MCF 10A (cell line): ENCODE measurements at places on chromosomes 6 and 20. TPM values are rescaled to one million over a fixed set of nuclear protein-coding genes. Genes with fewer than 3 reads are reported as not detected.

Gene GABRR1
- not detected in 2 replicates for total RNA-seq

Gene PACSIN1
- not detected in 2 replicates for total RNA-seq

Gene PAX1
- total RNA-seq, result not detected in 2 replicates

Gene GATA5
- total RNA-seq, result not detected in 2 replicates

Gene GJA10
- total RNA-seq, result not detected in 2 replicates

Gene CPNE1
- 161 and 194 TPM in 2 replicates for total RNA-seq

Gene NRSN2
- 8.2 and 8.4 TPM in 2 replicates for total RNA-seq

Gene BPI
- total RNA-seq, result not detected in 2 replicates

Gene NFS1
- 27.6 and 28.6 TPM in 2 replicates for total RNA-seq

Gene SIRPB2
- total RNA-seq, result 1.3 and 1.8 TPM in 2 replicates

GRCh38 chr6:37814374-37814773, 5.2 kb upstream of the ZFAND3 start:
- no peak for DNase-seq

DNA sequence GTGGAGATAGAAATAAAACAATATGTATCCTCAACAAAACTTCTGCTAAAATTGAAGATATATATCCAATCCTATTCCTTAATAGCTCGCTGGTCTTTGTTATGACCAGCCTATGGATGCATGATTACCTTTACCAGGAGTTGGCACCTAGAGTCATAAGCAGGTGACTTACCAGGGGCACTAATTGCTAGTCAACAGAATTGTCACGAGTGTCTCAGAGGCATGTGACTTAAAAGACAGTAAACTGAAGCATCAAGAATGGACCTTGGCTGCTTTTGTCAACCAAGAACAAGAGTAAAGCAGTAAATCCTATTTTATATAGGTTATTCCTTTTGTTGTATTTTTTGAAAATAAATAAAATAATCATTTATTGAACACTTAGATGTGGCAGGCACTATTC, 115.4 kb downstream of the MYO6 start:
- DNase-seq, result no peak

GRCh38 chr6:170201361-170201760, 89.5 kb downstream of the DLL1 start:
- DNase-seq, result no peak

GRCh38 chr20:49811825-49812506, 662 bp upstream of the SLC9A8 start:
- peak; percentile 26 for DNase-seq

DNA sequence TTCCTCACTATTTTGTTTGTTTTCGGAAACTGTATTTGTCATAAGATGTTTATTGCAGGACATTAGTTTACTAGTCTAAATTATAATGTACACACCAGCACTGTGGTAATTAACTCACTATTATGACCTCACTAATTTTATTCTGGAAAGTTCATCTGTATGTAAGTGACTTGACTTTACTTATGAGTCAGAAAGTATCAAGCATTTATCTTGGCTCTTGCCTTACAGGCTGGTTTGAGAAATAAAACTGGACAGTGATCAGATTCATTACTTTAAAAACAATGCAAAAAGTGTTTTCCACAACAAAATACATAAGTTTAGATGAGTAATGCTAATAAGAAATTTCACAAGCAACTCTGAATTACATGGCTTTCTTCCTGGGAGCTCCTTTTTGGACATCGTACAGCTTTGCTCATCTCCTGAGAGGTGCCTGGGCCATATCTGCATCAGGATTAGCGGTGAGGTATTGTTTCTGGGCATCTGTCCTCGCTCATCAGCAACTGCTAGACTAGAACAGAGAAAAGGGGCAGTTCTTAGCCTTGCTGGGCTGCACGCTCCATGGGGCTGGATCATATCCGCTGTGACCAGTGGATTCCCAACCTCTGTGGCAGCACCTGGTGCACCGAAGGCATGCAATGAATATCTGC, 179.8 kb downstream of the SOD2 start:
- no peak for DNase-seq

- peak; percentile 25 for DNase-seq
Observed at GRCh38 chr6:131629651-131630050, 1.6 kb upstream of the MED23 start.

- DNase-seq, result peak; percentile 27
Observed at GRCh38 chr6:150894935-150895552, 29.5 kb downstream of the MTHFD1L start.

DNA sequence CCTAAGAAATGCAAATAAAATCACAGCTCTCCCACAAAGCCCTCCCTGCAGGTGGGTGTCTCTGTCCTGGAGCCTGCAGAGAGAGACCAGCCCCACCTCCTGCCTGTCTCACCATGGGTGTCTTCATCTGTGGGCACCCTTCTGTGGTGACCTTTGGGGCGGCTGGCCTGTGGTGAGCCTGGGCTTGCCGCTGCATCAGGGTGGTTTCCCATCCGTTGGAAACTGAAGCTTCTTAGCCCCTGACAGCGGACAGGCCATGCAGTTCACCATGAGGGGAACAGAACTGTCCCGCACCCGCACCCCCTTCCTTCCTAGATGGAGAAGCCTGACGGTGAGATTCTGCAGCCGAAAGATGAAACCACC, 42.3 kb upstream of the FRMD1 start:
- DNase-seq, result no peak

GRCh38 chr6:3456395-3456897, 404 bp downstream of the SLC22A23 start:
- no peak for DNase-seq

- DNase-seq, result no peak
Observed at GRCh38 chr20:34887023-34887422, 10.6 kb downstream of the ACSS2 start.

- DNase-seq, result no peak
Observed at GRCh38 chr20:61407561-61407960, 155.5 kb downstream of the CDH4 start.

DNA sequence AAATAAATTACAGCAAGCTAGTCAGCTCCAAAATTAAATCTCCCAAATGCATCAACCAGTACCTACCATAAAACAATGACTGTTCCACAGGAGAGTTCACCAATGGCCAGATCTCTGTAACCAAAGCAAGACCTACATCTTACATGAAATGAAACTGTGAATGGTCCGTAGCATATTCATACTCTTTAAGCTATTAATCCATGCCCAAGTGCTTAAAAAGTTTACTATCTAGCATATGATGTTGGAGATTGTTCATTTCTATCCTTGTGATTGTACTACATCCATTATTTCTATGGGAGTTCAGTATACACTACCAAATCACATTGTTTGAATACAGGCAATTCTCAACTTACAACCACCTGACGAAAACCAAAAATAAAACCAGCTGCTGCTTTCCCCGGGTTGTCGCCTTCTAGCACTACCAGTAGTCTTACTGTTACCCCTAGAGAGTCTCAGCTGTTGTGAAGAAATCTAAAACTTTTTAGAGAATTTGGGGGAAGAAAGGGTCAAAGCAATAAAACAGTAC, 38.0 kb downstream of the HIVEP2 start:
- DNase-seq, result no peak

- DNase-seq, result no peak
Observed at GRCh38 chr6:35562060-35562459, 49.4 kb upstream of the TULP1 start.

GRCh38 chr6:16811277-16811979, 50.2 kb upstream of the ATXN1 start:
- no peak for DNase-seq

DNA sequence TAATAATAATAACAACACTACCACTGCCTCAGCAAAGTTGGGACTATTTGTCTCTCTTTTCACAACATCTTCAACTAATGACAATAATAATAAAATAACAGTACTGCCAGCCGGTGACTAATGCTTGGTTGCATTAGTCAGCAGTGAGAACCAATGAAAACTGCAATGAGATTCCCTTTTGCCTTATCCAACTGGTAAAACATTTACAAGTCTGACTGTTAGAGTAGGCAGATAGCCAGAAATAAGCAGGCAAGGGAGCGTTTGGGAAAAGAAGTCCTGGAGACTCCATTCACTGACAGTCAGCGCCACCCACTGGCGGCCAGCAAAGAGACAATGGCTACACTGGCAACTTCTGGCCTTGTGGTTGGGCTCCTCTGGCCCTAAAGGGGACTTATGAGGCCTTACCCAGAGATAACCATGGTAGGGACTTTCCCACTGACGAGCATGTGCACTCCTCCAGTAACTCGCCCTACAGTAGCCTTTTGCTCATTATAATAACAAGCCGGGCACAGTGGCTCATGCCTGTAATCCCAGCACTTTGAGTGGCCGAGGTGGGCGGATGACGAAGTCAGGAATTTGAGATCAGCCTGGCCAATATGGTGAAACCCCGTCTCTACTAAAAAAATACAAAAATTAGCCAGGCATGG, 3.4 kb upstream of the NSFL1C start:
- DNase-seq, result peak; percentile 99

GRCh38 chr20:34717230-34718095, 13.3 kb downstream of the TP53INP2 start:
- DNase-seq, result no peak

DNA sequence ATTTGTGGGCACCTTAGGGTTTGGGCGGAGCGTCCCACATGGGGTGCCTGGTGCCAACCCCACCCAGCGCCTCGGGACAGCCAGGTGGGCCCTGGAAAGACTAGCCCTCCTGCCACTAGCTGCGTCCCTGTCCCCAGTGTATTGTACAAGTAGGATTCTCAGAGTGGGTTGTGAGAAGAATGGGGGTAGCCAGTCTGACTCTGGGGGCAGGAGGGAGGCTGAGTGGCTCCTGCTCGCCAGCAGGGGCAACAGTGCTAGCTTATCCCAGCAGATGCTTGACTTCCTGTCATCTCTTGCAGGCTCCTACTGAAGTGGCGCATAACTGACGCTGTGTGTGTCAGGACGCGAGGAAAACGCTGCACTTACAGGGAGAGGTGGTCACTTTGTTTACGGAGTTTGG, 9.3 kb downstream of the PSMA7 start:
- no peak for DNase-seq

- no peak for DNase-seq
Observed at GRCh38 chr6:82908661-82909060, 157.0 kb downstream of the UBE3D start.

- no peak for DNase-seq
Observed at GRCh38 chr6:64983089-64983488, 723.9 kb downstream of the EYS start.

DNA sequence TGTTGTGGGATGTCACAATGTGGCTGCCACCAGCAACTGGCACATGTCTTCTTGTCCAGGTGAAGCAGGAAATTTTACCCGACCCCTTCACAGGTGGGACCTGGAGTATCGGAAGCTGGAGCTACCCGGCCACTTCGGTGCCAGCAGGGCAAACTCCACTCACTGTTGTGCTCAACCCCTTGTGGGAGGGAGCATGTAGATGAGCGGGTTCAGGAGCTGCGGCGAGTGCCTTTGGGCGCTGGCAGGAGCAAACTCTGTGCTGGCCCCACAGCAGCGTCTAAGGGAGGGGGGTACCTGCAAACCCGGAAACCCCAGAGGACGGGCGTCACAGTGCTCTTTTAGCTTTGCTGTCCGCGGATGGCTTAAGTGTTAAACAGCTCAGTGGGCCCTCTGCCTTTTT, 20.7 kb upstream of the SULF2 start:
- no peak for DNase-seq

- no peak for DNase-seq
Observed at GRCh38 chr20:37935435-37935834, 32.5 kb downstream of the VSTM2L start.

DNA sequence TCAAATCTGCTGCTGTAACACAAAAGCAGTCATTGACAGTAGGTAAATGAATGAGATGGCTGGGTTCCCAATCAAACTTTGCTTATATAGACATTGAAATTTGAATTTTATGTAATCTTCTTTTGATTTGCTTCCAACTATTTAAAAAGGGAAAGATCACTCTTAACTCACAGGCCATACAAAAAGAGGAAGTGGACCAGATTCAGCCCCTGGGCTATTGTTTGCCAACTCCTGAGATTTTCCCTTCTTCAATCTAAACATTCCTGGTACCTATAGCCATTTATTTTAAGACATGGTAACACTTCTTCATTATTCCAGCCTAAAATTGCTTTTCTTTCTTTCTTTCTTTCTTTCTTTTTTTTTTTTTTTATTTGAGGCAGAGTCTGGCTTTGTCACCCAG, 260.6 kb downstream of the TFAP2A start:
- no peak for DNase-seq

DNA sequence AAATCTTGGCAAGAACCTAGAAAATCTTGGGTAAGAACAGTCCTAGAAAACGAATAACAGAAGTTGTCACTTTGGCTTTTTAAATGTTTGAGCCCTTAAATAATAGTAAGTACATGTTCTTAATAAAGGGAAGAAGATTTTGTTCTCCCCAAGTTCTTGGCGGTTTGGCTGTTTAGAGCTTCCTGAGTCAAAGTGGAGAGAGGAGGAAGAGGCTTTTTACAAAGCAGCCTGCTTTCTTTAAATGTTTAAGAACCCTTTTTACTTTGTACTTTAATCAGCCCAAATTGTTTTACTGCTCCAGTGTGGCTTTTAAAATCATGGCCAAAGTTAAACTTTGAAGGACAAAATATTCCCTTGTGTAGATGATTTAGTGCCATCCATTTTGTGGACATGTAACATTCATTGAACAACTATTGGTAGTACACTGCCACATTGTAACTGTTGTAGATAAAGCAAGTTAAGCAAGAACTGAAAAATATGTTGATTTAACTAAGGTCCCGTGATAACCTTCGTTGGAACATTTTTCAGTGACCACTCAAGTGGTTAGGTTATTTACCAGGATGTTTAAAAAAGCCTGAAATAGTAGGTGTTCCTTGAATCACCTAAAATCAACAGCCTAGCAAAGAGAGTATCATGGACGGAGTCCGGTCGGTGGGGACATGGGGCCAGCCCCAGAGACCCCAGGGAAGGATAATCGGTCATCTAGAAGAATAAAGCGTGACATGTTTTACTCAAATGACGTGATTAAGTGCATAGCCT, 2.4 kb downstream of the AMD1 start:
- DNase-seq, result no peak

GRCh38 chr6:18467741-18468502, 80.8 kb downstream of the RNF144B start:
- no peak for DNase-seq

DNA sequence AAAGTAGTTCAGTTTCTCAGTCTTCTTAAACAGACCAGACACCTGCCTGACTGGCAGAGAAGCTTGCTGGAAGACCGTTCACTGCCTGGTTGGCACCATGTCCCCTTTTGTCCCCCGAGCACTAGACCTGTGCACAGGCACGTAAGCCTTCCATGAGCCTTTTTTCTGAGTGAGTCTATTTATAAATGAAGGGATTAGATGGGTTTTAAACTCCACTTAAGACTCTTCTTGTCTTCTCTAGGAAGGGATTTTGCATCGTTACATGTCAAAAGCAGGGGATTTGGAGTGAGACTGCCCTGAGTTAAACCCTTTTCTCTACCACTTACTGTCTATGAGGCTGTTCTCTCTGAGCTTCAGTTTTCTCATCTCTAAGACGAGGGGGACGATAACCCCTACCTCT, 37.6 kb downstream of the STK35 start:
- no peak for DNase-seq
